Stimulated activated CD8-positive, alpha-beta memory T cell treated with anti-CD3 and anti-CD28 coated beads, Interleukin-4, amount 100 ng/mL, for 1 hour (primary cell): ENCODE measurements at places on chromosomes 12 and 14.

DNA sequence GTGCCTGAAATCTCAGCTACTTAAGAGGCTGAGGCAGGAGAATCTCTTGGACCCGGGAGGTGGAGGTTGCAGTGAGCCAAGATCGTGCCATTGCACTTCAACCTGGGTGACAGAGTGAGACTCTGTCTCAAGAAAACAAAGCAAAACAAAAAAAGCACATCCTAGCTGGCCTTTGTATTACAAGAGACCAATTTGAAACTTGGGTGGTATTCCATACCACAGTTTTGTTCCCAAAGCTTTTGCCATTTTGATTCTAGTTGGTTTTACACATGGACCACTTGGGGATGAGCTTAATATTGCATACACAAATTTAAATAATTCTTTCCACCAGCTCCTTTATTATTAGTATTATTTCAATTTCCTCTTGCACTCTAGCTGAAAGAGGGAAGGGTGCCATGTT lies 276.9 kb upstream of the SLC16A7 start:
- DNase-seq, result no peak

DNA sequence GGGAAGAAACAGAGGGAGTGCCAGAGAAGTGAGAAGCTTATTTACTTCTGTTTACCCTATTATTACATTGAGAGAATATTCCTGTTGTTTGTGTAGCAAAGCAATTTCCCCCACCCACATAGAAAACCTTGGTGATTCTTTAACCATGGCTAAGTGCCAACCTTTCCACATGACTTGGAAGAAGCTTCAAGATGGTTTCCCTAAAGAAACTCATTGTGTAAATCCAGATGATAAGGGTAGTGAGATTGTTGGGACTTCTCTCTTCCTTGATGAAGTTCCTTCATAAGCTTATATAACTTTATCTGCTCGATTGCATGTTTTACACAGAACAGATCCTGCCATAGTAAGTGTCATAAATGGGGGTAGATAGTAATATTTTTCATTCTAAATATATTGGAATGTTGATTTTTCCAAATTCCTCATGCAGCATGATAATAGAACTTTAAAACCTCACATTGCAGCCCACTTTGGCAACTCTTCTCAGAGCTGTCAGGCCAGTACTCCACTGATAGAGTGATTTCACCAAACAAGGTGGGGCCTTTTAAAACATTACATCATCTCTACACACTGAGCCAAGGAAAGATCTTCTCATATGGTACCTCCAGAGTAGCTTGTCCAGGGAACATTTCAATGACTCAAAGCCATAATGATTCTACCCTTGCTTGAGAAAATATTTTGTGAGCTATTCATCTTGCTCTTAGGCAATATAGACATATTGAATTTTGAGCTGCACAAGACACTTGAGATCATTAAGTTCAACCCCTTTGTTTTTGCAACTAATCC lies 47.8 kb upstream of the KIF21A start:
- DNase-seq, result no peak

DNA sequence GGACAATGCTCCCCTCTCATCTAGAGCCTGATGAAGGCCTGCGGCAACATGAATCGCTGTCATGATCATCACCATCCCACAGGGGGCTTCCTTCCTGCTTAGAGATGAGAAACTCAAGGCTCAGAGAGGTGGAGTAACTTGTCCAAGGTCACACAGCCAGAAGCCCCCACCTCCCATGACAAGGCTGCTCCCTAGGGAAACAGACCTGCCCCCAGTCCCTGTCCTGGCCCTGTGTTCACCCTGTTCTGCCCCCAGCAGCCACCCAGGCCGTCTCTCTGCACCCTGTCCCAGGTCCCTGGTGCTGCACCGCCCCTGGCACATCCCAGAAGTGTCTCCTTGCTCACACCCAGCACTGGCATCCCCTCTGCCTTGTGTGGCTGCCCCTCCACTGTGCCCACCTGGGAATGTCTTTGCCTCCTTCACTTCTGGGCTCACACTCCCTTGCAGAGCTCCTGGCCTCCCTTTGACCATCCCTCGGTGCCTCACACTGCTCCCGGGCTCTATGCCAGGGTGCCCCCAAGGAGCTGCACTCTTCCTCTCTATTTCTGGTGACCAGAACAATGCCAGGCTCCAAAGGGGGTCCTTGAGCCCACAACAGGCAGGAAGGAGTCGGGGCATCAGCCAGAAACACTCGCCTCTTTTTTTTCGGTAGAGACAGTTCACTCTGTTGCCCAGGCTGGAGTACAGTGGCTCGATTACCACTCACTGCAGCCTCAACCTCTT lies 70.5 kb downstream of the BCL11B start:
- DNase-seq, result no peak

DNA sequence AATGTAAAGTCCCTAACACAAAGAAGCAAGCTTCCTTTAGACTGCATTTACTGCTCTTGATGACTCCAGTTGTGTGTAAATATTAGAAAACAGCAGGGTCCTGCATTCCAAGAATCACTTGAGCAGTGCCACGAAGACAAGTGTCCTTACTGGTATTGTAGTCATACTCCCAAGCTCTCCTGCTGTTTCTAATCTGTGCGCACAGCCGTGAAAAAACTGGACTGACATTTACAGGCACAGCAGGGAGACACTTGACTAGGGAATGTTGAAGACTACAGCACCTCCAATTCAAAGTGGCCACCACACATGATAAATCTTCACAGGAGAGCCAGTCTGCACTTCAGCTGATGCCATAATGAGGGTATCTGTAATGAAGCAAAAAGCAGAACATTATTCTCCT lies 91.4 kb downstream of the VRK1 start:
- DNase-seq, result no peak

GRCh38 chr12:58804749-58805148 lies 115.6 kb downstream of the LRIG3 start:
- no peak for DNase-seq

DNA sequence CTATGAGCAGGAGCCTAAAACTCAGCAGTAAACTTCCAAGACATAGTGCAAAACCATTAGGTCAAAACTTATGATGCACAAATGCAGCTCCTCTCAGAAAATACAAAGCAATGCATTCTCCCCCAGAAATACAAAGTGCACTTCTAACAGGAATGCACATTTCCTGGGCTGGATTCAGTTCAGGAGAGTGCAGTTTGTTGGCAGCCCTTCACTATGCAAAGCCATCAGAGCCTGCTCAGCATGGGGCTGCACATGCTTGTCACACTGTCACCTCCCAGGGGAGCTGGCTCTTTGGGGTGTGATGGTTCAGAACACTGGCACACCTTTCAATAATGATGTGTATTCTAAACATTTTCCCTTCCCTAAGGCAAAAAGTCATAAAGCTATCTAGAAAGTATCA lies 110.4 kb downstream of the KCNK10 start:
- DNase-seq, result no peak

DNA sequence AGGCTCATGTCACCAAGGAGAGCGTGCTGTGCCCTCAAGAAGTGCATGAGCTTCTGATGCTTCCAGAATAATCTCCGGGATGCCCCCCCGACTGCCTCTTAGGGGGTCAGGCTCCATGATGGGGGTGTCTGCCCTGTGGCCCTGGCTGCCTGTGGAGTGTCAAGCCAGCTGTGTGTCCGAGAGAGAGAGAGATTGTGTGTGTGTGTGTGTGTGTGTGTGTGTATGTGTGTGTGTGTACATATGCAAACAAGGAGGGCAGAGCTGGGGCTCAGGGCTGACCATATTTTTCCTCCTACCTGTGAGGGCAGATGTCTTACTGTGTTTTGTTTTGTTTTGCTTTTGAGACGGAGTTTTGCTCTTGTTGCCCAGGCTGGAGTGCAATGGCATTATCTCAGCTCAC lies 5.6 kb upstream of the ALDH2 start:
- no peak for DNase-seq

GRCh38 chr14:105073720-105074600 lies 8.7 kb upstream of the GPR132 start:
- DNase-seq, result no peak

DNA sequence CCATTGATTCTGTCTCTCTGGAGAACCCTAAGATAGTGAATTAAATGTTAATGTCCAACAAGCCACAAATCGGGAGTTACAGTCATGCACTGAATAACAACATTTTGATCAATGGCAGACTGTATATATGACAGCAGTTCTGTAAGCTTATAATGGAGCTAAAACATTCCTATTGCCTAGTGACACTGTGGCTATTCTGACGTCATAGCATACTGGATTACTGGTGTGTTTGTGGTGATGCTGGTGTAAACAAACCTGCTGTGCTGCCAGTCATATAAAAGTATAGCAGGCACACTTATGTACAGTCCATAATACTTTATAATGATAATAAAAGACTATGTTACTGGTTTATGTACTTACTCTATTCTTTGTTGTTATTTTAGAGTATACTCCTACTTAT lies 56.7 kb upstream of the BICD1 start:
- DNase-seq, result no peak

DNA sequence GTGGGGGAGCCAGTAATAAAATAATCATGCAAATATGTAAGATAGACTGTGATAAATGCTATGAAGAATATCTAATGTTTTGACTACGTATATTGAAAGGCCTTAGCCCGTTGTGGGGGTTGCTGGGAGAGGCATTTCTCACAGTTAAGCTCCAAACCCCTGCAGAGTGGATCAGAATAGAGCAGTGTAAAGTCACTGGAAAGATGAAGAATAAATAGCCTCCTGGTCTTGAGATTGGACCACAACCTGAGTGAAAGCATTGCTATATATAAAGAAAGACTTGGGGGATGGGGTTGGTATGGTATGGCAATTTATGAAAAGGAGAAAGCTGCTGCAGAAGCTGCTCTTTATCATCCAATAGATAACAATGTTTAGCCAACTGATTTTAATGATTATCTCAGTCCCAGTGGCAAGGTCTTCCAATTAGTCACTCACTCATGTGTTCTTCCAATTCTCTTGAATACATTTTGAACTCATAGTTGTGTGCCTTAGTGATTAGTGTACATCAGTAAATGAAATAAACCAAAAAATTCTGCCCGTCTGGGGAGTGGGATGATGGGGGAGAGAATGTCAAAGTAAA lies 10.2 kb downstream of the PLEKHA5 start:
- no peak for DNase-seq

- no peak for DNase-seq
Observed at GRCh38 chr12:103736572-103736971, 104.5 kb downstream of the NT5DC3 start.

GRCh38 chr12:76300297-76300665 lies 47.9 kb downstream of the BBS10 start:
- no peak for DNase-seq

DNA sequence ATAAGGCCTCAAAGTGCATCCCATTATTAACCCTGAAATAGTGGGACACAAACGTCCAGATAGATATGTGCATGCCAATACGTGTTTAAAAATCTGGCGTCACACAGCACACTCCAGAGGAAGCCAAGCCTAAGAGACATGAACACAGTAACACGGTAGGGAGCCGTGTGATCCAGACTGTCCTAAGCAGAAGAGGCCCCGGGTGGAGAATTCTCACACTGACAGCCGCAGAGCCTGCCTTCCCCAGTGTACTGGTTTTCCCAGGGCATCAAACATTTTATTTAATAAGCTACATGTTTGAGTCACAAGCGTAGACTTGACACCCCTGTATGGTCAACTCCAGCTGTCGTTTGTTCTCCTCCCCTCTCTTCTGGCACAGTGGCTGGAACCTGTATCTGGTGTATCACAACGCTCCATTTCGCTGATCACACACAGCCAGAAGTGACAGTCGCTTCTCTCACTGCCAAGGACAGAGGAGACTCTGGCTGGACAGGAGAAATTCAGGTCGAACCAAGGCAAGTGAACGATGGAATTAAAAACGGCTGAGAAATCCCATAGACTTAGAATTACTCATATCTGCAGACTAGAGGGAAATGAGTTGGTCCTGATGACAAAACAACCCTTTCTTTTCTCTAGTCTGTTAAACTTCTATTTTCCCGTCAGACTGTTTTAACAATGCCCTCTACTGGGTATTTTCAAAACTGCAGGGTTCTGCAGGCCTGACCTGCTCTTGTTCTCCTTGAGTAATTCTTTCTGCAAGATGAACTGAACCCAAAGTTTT lies 359.9 kb downstream of the RGS6 start:
- DNase-seq, result no peak

GRCh38 chr12:53212931-53213330 lies 5.9 kb upstream of the ITGB7 start:
- DNase-seq, result no peak

GRCh38 chr12:20585055-20585625 lies 110.0 kb upstream of the SLCO1C1 start:
- no peak for DNase-seq

- DNase-seq, result no peak
Observed at GRCh38 chr14:70917633-70918032, 10.4 kb downstream of the PCNX1 start.

DNA sequence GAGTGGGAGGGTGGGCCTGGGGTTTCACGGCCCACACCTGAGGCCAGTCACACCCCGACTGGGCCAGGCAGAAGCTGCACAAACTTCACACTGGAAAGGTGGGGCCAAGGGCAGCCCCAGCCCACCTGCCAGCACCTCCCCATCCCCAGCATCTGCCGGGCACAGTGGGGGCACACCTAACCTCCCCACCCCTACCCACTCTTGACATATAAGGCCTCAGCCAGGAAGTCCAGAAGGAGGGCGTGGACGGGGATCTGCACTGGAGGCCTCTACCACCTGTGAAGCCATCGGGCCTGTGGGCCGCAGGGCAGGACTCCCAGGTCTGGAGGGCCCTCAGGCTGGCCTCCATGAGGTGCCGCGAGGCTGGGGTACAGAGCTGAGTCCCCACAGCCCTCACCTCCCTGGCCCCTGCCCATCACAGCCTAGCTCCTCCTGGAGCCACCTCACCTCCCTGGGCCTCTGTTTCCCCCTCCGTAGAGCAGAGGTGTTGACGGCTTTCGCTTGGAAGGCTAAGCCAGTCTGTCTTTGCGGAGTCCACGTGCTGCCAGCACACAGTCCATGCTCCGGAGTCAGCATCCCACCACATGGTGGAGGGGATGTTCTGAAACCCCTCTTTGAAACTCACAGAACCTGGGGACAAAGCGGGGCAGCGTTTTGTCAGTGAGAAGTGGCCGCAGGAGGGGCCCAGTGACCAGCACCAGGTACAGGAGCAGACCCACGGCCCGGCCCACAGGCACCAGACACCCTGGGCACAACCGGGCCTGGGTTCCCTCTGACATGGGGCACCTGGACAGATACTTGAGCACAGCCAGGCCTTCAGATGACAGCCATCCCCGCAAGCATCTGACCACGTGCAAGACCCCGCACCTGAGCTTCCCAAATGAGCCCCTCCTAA lies 38.2 kb upstream of the INF2 start:
- DNase-seq, result no peak

- no peak for DNase-seq
Observed at GRCh38 chr12:51947246-51947996, 4.1 kb upstream of the ACVR1B start.

- no peak for DNase-seq
Observed at GRCh38 chr14:32932914-32933628, 5.6 kb upstream of the NPAS3 start.
